ENCODE measurements at places on chromosomes 1 and 21.

DNA sequence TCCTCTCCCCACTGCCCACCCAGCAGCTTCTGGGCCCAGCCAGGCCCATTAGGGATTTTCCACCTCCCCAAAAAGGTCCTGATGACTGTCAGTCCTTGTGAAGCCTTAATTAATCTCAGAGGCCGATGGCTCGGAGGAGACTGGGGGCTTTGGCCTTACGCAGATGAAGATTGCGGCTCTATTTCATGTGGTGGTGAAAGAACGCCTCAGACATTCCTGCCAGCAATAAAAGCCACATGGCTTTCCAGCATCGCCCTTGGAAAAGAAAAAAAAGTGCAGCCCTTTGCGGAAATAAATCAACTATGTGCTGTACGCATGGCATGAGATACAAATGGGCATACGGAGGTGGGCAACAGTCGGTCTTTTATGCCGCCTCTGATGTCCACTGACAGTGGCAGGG lies 6.6 kb upstream of the RUNX3 start:
- no peak for DNase-seq
- no peaks in the 10 kb centered on the region for H3K36me3 ChIP-seq
- no peak overlapping the region for H3K4me3 ChIP-seq

- peaks cover 10% of the 10 kb centered on the region for H3K4me1 ChIP-seq
- DNase-seq: no peak
- no peaks in the 10 kb centered on the region for H3K36me3 ChIP-seq
Measured at GRCh38 chr1:33050221-33051076, 13.8 kb upstream of the AK2 start.

DNA sequence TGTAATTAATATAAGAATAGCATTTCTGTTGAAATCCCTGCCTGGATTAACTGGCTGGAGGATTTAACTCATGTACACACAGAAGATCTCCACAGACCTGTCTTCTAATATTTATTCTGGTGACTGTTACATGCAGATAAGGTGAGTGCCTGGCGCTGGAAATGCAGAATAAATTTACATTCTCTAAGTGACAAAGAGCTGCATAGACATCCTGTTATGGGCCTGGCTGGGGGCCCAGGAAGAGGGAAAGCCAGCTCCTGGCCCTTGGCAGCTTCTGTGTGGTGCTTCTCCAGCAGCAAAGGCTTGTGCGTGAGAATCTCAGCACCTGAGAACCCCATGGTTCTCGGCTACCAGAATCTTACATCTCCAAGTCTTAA lies 446.6 kb downstream of the PTPRU start:
- DNase-seq: no peak
- H3K4me1 ChIP-seq: peaks cover 10% of the 10 kb centered on the region

GRCh38 chr1:209428241-209428921 lies 155.1 kb upstream of the CAMK1G start:
- no peaks in the 10 kb centered on the region for H3K36me3 ChIP-seq
- H3K4me3 ChIP-seq: no peak overlapping the region
- no peaks in the 10 kb centered on the region for H3K4me1 ChIP-seq
- DNase-seq: no peak
- peaks cover 68% of the 10 kb centered on the region for H3K27me3 ChIP-seq

GRCh38 chr1:3105167-3105863 lies 36.3 kb downstream of the PRDM16 start:
- H3K27ac ChIP-seq: no peak overlapping the region
- H3K4me3 ChIP-seq: no peak overlapping the region
- peaks cover 41% of the 10 kb centered on the region for H3K4me1 ChIP-seq
- H3K27me3 ChIP-seq: peaks cover 16% of the 10 kb centered on the region
- DNase-seq: no peak
- H3K36me3 ChIP-seq: peaks cover 7% of the 10 kb centered on the region

DNA sequence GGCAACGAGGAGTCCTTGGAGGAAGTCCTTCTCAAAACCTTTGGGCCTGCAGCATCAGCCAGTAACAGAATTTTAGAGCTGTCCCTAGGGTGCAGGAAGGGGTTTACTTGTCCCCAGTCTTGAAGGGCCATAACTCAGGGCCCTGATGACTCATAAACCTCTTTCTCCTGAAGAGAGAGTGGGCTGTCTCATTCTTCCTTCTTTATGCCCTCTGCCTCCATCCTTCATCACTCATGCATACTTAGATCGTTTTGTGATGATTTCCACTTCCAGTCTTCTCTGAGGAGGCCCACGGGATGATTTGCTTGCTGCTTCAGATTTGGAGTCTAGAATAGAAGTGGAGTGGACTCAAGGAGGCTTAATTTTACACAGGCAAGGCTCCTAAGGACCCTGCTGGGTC lies 60.2 kb downstream of the NDUFS5 start:
- no peak overlapping the region for H3K4me3 ChIP-seq
- peak overlapping the region; percentile 54 for H3K27ac ChIP-seq
- DNase-seq: no peak
- H3K4me1 ChIP-seq: peaks cover 43% of the 10 kb centered on the region

DNA sequence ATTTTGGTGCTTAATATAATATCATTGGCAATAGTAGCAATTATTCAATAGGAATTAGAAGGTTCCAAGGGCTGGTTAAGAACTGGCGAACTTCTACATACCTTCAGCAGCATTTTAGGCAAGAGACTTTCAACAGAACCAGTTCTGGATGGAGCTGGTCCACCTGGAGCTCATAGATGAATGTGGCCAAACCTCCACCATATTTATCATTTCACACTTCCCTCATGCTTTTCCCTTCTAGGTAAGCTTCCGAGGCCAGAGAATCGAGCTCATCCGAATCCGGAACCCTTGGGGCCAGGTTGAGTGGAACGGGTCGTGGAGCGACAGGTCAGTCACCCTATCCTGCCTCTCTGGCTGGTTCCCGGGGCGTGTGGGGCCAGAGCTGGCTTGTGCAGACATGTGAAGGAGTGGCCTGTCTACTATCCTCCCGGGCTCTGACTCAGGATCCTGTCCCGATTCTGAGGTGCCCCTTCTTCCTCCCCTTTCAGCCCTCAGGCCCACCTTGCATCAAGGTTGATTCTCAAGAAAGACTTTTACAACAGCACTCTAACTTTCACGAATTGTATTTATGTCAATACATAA lies 24.7 kb downstream of the CAPN9 start:
- H3K4me3 ChIP-seq: no peak overlapping the region
- no peaks in the 10 kb centered on the region for H3K36me3 ChIP-seq
- DNase-seq: no peak
- peak overlapping the region; percentile 45 for H3K27ac ChIP-seq
- H3K27me3 ChIP-seq: no peaks in the 10 kb centered on the region
- peaks cover 29% of the 10 kb centered on the region for H3K4me1 ChIP-seq

DNA sequence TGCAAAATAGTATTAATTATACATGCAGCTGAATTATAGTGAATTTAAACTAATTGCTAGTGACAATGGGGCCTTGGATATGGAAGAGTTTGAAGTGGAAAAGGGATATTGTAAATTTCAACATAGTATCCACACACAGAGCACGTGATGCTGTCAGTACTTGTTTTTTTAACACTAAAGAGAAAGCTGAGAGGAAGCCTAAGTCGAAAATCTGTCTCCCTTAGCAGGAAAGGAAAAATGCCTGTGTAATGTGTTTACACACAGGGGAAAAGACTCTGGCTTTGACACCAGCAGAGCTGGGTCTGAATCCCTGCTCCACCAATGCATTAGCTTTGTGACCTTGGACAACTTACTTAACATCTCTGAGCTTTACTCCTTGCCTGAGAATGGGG lies 42.6 kb downstream of the PCSK9 start:
- no peak overlapping the region for H3K27ac ChIP-seq
- no peak for DNase-seq
- H3K4me1 ChIP-seq: peaks cover 15% of the 10 kb centered on the region
- H3K27me3 ChIP-seq: no peaks in the 10 kb centered on the region

GRCh38 chr1:76256289-76257223 lies 182.0 kb downstream of the ST6GALNAC3 start:
- H3K4me3 ChIP-seq: no peak overlapping the region
- no peaks in the 10 kb centered on the region for H3K36me3 ChIP-seq
- peaks cover 11% of the 10 kb centered on the region for H3K4me1 ChIP-seq
- DNase-seq: no peak
- no peaks in the 10 kb centered on the region for H3K27me3 ChIP-seq

DNA sequence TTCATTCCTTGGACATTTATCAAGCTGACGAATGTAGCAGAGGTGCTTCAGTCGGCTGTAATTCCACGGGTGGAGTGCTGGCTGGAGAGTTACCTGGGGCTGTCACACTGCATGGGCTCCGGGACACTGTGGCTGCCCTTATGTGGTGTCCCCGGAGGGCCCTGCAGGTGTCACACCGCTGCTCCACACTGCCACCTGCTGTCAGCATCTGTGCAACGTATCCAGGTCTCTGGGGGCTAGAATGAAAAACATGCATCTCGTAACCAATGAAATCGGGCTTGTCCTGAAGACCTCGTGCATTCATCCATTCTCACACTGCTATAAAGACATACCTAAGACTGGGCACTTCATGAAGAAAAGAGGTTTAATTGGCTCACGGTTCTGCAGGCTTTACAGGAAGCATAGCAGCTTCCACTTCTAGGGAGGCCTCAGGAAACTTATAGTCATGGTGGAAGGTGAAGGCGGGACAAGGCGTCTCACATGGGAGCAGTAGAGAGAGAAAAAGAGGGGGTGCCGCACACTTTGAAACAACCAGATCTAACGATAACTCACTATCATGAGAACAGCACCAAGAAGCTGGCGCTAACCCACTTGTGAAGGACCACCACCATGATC lies 46.7 kb upstream of the PCBP3 start:
- H3K4me3 ChIP-seq: no peak overlapping the region
- peaks cover 6% of the 10 kb centered on the region for H3K4me1 ChIP-seq
- DNase-seq: peak; percentile 70

GRCh38 chr1:179337288-179337687 lies 28.5 kb upstream of the AXDND1 start:
- no peak overlapping the region for H3K27ac ChIP-seq
- H3K4me1 ChIP-seq: no peaks in the 10 kb centered on the region
- H3K4me3 ChIP-seq: no peak overlapping the region
- H3K36me3 ChIP-seq: peaks cover 20% of the 10 kb centered on the region

GRCh38 chr1:22944346-22945055 lies 28.2 kb downstream of the LACTBL1 start:
- H3K27me3 ChIP-seq: peaks cover 66% of the 10 kb centered on the region
- no peak overlapping the region for H3K4me3 ChIP-seq
- no peak overlapping the region for H3K27ac ChIP-seq

All from left ventricle myocardium inferior (tissue), 1 donor.